ENCODE measurements at places on chromosomes 5 and 9. TPM values are rescaled to one million over a fixed set of nuclear protein-coding genes. Genes with fewer than 3 reads are reported as not detected.

- no peak for DNase-seq
Observed at GRCh38 chr5:32504989-32505596, 60.6 kb upstream of the ZFR start.

- no peak for DNase-seq
Observed at GRCh38 chr5:34716986-34717385, 60.9 kb downstream of the RAI14 start.

DNA sequence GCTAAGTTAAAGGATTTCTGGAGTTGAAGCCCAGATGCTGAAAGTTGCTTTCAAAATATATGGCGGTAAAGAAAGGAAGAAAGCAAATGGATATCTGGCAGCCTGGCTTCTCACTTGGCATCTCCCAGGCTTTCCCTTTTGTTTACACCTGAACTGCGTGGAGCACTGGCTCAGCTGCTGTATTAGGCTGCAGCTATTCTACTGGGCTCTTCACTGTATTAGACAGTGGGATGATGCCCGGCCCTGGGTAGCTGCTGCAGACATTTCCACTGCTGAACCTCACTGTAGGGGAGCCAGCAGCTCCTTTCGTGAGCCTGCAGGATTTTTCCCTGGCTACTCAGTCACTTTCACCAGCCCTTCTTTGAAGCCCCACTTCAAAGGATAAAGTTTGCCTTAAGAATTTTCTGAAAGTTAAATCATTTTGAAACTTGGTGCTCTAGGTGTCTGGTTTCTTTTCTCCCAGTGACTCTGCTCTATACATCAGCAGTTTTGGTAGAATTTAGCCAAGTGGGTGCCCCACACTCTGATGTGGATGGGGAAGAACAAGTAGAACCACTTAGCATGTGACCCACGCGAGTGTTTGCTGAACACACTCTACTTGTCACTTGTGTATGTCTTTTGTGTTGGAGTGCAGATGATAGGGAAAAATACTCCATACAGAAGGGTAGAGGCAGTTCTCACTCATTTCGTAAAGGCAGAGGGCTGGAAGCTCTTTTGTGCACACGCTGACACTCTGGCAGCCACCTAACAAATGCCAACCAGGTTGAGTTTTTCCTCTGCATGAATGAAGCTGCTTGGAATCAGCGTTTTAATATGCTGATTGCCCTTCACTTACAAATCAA, 49.9 kb downstream of the C9orf152 start:
- no peak for DNase-seq

DNA sequence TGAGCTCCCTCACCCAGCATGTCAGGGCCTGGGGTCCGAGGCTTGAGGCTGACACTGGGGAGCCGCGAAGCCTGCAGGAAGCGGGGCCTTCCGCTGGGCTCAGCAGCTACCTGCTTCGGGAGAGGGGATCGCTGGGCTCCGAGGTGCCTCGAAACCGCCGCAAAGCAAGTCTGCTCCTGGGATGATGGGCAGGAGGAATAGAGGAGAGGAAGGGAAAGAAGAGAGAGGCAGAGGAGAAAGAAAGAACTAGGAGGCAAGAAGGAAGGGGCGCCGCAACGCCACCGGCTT, 1.5 kb upstream of the PRDM12 start:
- DNase-seq = no peak

The LNPEP gene
- 85.5 TPM for total RNA-seq

The PCDHA10 gene
- total RNA-seq = 0.91 TPM

DNA sequence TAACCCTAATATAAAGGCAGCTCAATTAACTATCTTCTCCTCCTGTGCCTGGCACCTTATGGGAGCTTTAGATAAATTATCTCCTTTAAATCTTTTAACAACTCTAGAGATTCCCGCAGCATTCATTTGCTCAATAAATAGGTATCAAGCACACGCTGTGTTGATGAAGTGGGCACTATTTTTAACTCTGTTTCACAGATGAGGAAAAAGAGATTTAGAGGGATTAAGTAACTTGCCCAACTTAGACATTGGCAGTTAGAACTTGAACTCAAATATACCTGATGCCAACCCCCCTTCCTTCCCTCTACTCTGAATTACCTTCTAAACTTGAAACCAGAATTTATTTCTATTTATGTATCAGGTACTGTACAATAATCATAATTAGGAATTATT, 112.4 kb downstream of the SH3TC2 start:
- DNase-seq = no peak

DNA sequence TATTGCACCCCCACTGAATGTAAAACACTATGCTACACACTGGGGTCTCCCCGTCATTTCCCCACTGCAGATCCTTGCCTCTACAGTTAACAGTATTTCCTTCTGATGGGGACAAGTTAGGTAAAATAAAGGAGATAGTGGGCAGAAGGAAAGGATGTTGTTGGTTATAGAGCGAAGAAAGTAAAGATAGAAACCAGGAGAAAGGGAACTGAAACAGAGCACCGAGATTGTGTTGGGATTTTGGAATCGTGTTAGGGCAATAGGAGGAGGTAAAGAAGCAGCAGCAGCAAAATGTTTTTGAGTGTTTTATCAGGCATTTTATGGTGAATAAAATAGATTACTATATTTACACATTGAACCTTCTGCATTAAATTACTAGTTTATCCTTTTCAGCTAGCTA, 60.0 kb downstream of the PAM start:
- DNase-seq = no peak

GRCh38 chr9:3835393-3835792, 309.6 kb upstream of the RFX3 start:
- DNase-seq = no peak

The LYRM7 gene
- 12.6 TPM for total RNA-seq

GRCh38 chr5:133807348-133807747, 161.1 kb downstream of the C5orf15 start:
- no peak for DNase-seq

All from Calu3 (cell line).